Activated T-cell treated with anti-CD3 and anti-CD28 coated beads for 4 hours (primary cell): ENCODE measurements at places on chromosomes 2 and 18.

- no peak for DNase-seq
These were observed 79.5 kb downstream of the SLC8A1 start for GRCh38 chr2:40372283-40372985.

- no peak for DNase-seq
These were observed 33.9 kb upstream of the CCDC102B start for GRCh38 chr18:68764016-68764415.

DNA sequence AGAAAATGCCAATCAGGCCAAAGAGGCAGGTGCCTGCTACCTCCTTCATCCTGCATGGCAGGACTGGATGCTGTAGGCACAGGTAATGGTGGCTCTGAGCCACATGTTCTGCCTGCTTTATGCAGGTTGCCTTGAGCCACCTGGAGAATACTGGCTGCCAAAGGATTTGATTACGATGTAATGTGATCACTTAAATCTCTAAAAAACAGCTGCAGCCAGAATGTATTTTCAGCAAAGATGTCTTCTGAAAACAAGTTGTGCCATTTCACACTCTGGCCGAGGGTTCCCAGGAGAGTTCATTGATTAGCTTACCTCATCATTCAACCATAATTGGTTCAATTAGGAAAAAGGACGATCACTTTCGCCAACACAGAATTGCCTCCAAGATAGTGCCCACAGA is 17.9 kb upstream of the MSGN1 start:
- DNase-seq = no peak

DNA sequence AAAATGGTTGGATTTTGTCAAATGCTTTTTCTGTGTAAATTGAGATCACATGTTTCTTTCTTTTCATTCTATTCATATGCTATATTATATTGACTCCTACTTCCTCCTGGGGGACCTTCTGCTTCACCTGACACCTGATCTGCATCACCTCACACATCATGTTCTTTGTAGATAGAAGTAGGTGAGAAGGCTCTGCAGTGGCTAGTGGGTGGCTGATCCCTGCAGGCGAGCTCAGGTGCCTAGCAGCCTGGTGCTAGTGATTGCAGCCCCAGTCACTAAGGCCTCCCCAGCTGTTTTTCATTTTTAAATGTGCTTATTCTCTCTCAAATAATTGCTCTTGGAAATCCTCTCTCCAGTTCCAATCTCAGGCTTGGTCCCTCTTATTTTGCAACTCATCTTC is 33.6 kb downstream of the MC4R start:
- no peak for DNase-seq

- DNase-seq = no peak
These were observed 39.6 kb downstream of the FAM171B start for GRCh38 chr2:186733414-186733813.

GRCh38 chr18:54928236-54928635 is 31.0 kb downstream of the CCDC68 start:
- no peak for DNase-seq

- DNase-seq = no peak
These were observed 22.8 kb downstream of the NFE2L2 start for GRCh38 chr2:177241711-177242120.

DNA sequence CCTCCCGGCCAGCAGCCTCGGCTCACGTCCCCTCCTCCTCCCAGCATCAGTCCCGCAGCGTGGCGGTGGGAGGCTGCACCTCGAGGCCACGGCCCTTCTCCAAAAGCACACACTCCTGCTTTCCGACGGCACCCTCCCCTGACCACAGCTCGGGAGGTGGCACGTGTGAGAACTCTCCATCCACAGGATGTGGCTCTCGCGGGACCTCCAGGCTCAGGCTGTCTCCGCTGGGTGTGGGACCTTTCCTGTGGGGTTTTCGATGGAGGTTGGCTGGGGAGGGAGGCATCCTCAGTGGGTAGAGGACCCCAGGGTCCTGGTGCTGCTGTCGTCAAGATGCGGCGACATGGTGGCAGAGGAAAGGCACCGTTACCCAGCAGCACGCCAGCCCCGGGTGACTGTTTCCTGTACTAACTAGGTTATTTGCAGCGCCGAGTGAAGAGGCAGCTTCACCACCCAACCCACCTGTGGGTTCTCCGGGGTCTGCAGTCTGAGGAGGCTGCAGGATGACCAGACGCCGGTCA is 42.8 kb upstream of the KCNG2 start:
- no peak for DNase-seq
